ENCODE measurements at places on chromosomes 11 and 22. TPM values are rescaled to one million over a fixed set of nuclear protein-coding genes. Genes with fewer than 3 reads are reported as not detected.

MYOD1 gene
- not detected for polyA plus RNA-seq

SPECC1L gene
- polyA plus RNA-seq = 30.5 TPM

- DNase-seq = peak; percentile 77
These were observed 199.0 kb downstream of the GRIK4 start for GRCh38 chr11:120710354-120711131.

DNA sequence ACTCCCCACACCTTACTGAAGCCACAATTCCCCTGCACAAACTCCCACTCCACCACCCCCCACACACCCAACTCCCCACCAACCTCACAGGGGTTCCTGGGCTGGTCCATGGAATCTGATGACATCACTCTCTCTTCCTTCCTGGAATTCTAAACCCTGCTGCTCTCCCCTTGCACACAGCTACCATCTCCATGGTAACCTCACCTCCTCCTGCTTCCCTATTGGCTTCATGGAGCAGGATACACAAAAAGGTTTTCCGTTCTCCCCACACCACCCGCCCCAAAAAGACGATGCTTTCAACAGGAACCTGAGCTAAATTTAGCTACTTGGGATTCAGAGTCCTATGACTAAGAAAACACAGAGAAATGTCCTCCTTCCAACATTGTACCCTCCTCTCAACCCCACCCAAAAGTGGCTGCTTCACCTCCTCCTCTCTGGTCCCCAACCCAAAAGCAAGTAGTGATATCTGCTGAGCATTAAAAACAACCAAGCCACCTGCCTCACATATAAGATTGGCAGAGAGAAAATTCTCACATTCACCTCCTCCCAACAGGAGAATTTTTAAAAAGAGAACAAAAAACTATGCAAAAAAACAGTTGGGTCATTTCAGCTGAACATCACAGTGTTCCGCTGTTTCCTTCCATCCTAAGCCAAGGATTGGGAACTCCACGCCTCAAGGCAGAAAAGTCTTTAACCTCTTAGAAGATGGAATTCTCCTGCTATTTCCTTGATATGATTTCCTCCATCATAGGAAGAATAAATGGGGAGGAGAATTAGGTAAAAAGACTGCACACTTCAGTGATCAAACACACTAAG, 66.9 kb downstream of the RBFOX2 start:
- DNase-seq = peak; percentile 55

- DNase-seq = no peak
These were observed 18.0 kb upstream of the DRD2 start for GRCh38 chr11:113493206-113493605.

ZP1 gene
- polyA plus RNA-seq = 0.65 TPM

DNA sequence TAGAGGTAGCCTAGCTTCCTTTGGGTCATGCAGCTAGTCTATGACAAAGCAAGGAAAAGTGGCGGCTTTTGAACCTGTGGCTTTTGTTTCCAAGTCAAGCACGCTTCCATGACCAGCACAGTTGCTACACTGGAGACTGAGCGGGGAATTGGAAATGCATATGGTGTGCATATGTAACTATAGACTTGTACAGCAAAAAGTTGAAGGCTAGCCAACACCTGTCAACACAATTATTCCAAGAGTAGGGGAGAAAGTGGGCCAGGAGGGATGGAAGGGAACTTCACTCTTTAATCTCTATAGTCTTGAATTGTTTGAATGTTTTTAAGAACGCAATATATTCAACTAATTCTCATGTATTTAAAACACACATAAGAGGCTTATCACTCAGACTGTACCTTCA, 218.5 kb upstream of the CADM1 start:
- DNase-seq = no peak

CALCA gene
- polyA plus RNA-seq = not detected

DNA sequence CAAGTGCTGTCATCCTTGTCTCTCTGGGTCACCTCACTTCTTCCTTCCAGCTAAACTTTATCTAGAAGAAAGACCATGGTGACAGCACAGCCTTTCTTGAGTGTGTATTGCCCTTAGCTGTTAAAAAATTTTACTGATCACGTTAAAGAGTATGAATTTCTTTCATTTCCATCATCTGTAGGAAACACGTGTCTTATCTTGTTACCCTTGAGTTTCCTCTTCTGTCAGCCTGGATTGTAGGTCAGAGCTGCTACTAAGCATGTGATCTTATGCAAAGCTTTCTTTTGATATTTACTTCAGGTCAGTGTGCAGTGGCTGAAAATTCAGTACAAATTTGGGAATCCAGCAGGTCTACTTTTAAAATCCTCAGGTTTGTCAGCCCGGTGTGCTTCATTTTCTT, 512.2 kb upstream of the ARHGAP42 start:
- DNase-seq = no peak

DNA sequence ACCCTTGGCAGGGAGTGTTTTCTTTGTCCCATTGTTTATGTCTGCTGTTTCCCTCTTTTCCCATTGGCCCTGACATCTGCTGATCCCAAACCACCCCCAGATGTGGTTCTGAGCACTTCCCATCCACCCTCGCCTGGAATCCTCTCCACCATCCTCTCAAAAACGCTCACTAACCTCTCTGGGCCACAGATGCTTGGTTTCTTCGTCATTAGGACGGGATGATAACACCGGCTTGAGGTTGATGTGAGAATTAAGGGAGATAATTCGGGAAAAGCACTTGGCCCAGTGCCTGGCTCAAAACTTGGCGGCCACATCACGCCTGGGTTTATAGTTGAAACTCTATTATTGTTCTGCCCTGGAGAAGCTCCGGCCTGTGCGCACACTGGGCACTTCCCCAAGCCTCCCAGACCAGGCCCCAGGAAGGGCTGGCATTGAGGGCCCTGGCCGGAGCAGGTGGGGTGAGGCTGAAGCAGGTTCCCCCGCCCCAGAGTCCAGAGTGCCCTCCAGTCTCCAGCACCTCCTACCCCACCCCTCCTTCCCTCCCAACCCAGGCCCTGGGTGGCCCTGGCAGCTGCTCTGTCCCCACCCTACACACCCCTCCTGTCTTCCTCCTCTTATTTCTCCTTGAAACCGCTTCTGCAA, 63.7 kb downstream of the CYTH4 start:
- DNase-seq = peak; percentile 91

DNA sequence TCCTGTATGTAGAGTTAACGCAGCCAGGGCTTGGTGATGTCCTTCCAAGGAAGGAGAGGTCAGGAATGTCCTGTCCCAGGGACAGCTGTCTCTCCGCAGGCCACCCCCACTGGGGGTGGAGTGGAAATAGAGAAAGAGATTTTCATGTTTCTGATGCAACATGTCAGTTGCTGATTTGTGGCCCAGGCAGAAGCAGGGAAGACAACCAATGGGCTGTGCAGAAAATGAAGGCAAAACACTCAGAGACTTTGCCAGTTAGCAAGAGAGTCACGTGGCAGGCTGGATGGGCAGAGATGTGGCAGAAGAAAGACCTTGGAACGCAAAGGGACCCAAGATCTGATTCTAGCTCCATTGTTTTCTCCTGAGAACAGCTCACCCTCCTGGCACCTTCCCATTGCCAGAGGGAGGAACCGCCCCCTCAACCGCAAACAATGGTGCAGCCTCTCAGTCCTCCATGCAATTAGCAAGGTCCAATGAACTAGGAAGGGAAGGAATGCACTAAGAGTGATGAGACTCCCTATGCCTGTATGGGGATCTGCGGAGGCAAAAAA, 71.0 kb downstream of the SYN3 start:
- DNase-seq = no peak

GRCh38 chr11:86933891-86934581, 21.2 kb downstream of the FZD4 start:
- DNase-seq = no peak

- DNase-seq = peak; percentile 38
These were observed 321.2 kb downstream of the GUCY1A2 start for GRCh38 chr11:106697058-106697457.

DNA sequence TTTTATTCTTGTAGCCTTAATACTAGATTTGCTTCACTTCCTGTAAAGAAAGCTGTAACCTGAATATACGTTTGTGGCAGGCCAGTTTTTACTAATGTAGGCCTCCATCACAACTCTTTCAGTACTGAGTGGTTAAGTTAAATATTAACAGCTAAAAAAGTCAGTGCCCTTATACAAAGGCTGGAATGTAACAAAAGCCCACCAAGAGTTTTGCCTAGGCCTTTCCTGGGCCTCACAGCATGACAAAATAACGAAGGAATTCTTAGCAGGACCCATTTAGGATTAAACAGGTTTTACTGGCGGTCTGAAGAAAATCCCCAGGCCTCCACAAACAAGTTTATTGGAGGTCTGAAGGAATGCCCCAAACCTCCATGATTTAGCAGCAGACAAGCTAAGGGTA, 43.7 kb downstream of the PIWIL3 start:
- DNase-seq = no peak

CAPN5 gene
- 22.8 TPM for polyA plus RNA-seq

DNA sequence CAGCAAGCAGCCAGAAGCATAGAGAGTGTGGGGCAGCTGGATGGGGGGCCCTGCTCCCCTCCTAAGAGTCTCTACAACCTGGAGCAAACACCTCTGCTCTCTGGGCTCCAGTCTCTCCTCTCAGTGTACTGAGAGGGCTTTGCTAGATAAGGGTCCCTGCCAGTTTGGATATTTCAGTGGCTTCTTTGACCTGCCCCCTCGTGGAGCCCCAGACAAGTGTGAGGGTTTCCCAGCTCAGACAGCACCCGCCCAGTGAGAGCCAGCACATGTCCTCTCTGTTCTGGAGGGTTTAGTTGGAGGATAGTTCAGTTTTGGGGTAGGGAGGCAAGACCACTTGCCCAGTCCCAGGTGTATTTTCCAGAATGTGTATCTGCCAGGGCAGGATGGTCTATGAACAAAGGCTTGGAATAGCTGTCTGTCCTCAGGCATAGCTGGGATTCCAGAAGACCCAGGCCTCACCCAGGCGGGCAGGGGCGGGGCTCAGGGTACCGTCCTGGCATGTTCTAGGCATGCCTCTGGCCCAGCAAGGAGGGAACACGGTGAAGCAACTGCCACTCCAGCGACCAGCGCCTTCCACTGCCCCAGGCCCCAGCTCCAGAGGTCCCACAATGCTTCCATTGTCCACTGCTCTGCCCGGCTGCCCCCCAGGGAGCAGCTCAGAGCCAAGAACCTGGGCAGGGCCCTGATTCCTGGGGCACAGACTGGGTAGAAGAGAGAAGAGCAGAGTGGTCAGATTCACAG, 7.5 kb upstream of the MICALL1 start:
- no peak for DNase-seq

- no peak for DNase-seq
These were observed 195.9 kb downstream of the CSNK2A3 start for GRCh38 chr11:11157185-11157584.

FAM181B gene
- not detected for polyA plus RNA-seq

CADM1 gene
- 70.7 TPM for polyA plus RNA-seq

OR51B4 gene
- 0.67 TPM for polyA plus RNA-seq

ARHGAP20 gene
- polyA plus RNA-seq = 3.9 TPM

DNA sequence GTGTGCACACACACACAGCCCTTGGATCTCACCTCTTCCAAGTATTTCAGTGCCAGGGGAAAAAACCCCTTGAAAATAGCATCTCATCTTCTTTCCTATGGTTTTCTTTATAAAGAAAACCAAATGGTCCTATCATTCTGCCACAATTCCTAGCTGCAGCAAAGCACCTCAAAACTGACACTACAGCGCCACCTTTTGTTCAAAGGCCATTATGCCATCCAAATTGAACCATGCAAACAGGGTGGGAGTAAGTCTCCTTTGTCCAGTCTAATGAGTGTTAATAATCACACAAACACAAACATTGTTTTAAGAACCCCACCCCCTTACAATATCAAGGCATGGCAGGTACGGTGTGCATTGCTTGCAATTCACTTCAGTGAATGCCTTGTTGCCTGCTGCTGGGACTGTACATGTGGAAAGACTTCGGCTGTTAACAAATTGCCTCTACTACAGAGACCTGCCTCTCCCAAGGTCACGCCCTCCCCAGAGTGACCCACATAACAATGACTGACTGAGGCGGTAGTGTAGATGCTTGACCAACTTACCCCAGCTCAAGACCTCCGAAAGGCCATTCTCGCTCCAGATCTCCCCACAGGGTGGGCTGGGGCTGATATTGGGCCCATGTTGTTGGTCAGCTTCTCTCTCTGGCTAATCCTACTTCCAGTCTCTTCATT, 31.7 kb downstream of the FAM181B start:
- no peak for DNase-seq

- no peak for DNase-seq
These were observed 78.1 kb downstream of the KIAA1671 start for GRCh38 chr22:25030636-25031035.

DNA sequence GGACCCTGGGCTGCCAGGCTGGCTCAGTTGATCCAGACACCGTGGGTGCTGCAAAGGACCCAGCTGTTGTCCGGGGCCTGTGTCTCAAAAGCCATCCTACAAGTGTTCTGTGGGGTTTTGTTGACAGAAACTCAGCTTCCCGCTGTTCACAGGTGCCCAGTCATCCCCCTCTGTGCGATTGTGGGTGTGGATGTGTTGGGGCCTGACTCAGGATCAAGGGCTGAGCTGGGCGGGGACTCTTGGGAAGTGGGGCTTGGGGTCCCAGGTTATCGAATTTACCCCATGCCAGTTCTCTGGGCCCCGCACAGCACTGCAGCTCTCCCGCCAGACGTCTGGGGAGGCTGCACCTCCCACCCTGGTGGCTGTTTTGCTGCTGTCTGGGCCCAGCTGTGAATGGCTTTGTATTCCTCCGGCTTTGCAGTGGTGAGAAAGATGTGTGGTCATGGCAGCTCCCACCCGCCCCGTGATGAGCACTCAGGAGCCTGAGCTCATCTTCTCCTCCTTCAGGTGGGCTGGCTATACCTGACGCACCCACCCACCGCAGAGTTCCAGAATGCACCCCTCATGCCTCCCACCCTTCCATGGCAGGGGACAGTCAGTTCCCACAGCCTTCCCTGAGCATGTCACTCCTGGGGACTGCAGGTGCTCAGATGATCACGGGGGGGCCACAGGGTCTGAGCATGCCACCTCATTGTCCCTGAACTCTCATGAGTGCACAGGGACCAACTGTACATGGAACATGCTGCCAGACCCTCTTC, 3.6 kb upstream of the AP2A2 start:
- DNase-seq = no peak

GRCh38 chr11:110093407-110094297, 460 bp downstream of the ZC3H12C start:
- no peak for DNase-seq

ACR gene
- not detected for polyA plus RNA-seq

DNA sequence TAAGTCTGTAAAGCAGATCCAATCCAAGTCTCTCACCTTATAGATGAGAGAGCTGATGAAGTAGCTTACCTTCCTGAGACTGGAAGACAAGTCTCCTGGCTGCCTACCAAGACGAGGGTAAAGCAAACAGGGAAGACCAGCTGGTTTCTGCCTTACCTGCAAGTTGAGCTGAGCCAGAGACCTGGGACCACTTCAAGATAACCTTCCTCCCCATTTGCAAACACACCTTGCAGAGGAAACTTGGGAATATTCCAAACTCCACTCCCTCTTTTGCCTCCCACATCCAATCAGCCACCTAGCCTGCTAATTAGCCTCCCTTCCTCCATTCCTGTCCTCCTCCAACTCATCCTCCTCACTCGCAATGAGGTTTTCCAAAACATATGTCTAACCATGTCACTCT, 23.4 kb upstream of the ROBO3 start:
- DNase-seq = no peak

SYVN1 gene
- polyA plus RNA-seq = 27.7 TPM

CD81 gene
- polyA plus RNA-seq = 359 TPM

Measured in AG04450 (cell line).